Activated CD4-positive, alpha-beta T cell treated with anti-CD3 and anti-CD28 coated beads for 24 hours (primary cell): ENCODE measurements at places on chromosomes 7 and 10.

- no peak for DNase-seq
Measured at GRCh38 chr10:1667392-1667791, 69.9 kb downstream of the ADARB2 start.

- DNase-seq = no peak
Measured at GRCh38 chr10:58041901-58042300, 225.8 kb downstream of the IPMK start.

GRCh38 chr7:76054123-76055120 is 6.5 kb downstream of the MDH2 start:
- DNase-seq = no peak

GRCh38 chr7:53015463-53015862 is 20.0 kb upstream of the POM121L12 start:
- no peak for DNase-seq

DNA sequence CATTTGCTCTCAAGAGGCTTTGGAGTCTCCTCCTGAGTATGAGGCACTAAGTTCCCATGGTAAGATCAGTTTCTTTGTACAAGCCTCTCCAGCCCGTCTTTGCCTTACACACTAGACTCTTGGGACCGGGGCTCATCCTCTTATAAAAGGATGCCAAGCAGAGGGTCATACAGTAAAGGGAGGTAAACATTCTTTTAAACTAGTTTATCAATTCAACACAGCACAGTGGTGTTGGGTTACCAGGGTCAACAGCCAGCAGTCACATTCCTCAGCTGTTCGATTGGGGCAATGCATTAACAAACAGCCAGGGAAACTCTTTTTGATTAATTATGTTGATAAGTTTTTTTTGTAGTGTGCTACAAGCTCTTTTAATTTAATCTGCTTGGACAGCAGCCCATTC is 37.8 kb downstream of the HHEX start:
- no peak for DNase-seq

DNA sequence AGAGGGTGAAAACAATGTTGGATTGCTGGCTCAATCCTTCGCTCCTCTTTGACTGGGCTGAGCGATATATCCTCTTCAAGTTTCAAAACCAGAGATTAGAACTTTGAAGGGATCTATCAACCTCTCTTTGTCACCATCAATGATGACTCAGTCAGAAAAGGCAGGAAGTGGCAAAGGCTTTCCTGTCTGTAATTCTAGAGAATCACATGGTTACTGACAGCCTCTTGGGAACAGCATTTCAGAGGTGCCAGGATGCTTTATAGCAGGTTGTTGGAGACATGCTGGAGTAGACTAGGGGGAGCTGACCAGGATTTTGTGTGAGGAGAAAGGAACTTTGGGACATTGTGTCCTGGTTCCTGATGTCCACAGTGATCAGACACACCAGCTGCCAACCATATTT is 81.3 kb downstream of the PRKCQ start:
- DNase-seq = no peak

- DNase-seq = peak; percentile 9
Measured at GRCh38 chr10:67697724-67698131, 1.7 kb upstream of the CTNNA3 start.

GRCh38 chr10:95457319-95457886 is 103.8 kb downstream of the SORBS1 start:
- no peak for DNase-seq

DNA sequence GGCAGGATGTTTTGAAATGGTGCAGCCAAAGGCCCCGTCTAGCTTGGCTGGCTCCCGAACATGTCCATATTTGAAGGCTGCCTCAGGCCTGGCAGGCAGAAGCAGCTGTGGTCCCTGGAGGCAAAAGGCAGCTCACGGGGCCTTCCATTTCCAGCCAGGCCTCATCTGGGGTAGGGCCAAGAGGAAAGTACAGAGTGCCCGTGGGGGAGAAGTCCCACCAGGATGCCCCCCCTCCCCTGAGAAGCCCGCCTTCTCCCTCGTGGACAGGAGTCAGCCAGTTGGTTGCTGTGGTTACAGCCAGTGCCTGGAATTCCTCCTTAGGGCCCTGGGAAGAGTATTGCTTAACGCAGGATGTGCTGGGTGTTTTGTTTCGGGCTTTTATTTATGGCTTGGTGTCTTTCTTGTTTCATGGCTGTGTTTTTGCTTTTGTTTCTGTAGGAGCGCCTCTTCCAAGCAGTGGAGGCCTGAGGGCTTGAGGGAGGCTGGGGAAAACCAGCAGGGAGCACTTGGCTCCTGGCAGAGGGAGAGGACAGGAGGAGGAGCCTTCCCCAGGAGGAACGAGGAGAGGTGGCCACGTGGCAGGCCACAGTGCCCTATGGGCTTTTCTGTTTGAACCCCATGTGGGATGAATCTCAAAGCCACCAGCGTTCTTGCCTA is 45.4 kb downstream of the CHST3 start:
- DNase-seq = no peak

GRCh38 chr10:60735244-60735643 is 43.0 kb upstream of the CDK1 start:
- DNase-seq = no peak

DNA sequence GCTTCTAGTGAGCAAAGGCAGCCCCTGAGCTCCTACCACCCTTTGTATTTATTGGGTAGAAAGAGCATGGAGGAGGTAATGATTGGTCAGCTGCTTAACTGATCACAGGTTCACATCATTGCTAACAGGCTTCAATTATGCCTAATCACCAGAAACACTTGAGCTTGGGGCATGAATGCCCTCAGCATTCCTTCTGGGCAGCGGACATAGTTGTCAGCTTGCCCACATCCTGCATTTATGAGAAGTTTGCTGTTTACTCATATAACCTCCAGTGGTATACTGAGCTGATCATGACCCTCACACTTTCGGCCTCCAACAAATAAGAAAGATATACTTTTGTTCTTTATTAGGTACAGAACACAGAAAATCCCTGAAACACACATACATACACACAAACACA is 140.3 kb upstream of the ODAD2 start:
- DNase-seq = no peak

DNA sequence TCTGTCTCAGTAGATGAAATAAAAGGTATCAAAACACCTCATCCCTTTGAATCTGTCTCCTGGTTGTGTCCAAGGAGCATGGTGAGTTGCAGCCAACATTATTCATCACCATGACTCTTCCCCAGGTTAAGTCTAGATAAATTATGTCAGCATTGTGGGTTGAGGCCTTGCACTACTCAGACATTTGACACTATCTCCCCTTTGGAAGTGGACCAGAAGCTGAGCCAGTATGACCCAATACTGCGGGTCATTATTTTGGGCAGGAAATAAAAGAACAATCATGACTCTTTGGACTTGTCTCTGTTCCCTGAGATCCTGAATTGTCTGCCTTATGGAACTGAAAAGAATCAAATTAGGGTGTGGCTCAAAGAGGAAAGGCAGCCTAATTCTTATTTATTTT is 168.2 kb upstream of the FAM171A1 start:
- no peak for DNase-seq

- no peak for DNase-seq
Measured at GRCh38 chr10:58796242-58796641, 283.6 kb downstream of the BICC1 start.

GRCh38 chr10:69497611-69498390 is 46.5 kb downstream of the TSPAN15 start:
- DNase-seq = no peak

DNA sequence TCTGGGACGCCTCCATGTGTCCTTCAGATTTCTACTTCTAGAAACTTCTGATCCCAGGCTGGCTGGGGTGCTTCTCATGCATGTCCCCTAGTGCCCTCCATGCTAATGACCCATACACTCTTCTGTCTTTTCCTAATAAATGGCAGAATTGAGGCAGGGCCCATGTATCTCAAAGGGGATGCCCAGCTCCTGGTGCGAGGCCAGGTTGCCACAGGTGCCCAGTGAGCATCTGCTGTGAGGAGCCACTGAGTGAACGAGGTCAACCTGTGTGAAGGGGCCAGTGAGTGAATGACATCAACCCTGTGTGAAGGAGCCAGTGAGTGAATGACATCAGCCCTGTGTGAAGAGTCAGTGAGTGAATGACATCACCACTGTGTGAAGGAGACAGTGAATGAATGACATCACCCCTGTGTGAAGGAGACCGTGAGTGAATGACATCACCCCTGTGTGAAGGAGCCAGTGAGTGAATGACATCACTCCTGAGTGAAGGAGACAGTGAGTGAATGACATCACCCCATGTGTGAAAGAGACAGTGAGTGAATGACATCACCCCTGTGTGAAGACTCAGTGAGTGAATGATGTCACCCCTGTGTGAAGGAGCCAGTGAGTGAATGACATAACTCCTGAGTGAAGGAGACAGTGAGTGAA is 478.9 kb downstream of the PTPRN2 start:
- DNase-seq = no peak

DNA sequence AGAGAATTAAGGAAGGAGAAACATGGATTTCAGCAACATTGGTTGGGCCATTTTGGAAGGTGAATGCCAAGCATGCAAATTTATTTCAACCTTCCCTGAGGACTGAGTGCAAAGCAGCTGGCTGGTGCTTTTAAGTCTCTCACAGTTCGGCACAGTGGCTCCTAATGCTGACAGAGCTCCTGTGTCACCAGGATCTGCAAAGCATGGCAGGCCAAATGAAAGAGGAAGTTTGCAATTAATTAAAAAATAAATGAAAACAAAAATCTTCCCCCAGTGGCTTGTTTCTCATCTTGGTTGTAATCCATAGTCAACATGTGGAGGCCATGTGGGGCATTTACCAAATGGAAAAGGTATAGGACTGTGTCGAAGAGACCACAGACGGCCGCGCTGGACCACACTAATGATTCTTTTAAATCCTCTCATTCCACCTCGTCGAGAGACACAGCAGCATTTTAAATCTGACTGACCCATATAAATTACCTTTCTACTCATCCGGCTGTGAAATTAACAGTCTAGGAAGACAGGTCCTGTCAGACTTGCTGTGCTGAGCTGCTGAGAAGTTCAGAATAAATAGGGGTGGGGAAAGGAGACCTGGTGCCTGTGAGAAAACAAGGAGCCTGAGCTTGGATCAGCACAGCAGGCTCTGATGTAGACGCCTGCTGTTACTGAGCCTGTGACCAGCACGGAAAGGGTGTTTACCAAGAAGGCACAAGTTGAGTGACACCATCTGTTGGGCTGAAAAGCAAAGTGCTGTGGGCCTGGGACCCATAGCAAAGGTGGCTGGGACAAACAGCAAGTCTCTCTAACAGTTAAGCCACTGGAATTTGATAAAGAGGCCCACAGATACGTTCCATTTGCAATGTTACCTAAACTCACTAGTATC is 136.0 kb upstream of the COL1A2 start:
- no peak for DNase-seq

DNA sequence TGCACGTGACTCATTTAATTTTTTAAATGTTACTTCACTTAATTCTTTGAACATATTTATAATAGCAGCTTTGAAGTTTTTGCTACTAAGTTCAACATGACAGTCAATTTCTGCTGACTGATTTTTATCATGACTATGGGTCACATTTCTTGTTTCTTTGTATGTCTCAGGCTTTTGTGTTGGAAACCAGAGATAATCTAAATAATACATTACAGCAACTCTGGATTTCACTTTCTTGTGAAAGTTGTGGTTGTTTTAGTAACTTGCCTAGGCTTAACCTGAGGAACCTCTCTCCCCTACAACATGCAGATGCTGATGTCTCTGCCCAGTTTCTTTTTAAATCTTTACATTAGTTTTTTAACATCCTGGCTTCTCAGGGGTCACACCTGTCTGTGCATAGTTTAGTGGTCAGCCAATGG is 180.8 kb downstream of the CCDC71L start:
- no peak for DNase-seq

- no peak for DNase-seq
Measured at GRCh38 chr7:98911916-98912315, 33.6 kb downstream of the TRRAP start.

DNA sequence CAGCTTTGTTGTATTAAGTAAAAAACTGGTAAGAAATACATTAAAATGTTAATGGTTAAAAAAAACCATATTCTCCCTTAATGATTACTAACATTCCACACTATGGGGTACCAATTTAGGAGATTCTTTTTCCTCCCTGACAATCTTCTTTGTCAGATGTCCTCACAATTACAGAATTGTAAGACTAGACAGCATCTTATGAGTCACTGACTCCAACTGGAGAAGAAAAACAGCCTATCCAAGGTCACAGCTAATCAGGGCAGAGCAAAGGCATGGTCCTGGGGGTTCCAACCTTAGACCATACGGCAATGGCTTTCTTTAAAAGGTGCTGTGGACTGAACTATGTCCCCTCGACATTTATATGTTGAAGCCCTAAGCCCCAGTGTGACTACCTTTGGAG is 127.6 kb downstream of the DLG5 start:
- DNase-seq = no peak

DNA sequence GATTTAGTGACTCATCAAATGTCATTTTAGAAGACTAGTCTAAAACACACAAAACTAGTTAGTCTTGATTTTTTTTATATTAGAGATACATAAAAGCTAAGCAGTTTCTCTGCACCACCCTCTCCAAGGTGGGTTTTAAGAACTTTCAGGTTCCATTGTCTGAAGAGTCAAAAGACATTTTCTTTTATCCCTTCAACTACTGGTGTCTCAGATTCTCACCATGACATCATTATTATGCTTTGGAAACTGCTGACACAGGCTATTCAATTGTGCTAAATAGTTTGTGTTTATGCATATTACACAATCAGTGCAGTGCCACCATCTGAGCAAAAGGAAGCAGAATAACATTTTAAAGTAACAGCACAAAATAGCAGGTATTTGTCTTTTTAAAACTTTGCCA is 52.2 kb downstream of the IGF2BP3 start:
- DNase-seq = no peak

- no peak for DNase-seq
Measured at GRCh38 chr7:68476966-68477365, 1121.3 kb upstream of the AUTS2 start.

DNA sequence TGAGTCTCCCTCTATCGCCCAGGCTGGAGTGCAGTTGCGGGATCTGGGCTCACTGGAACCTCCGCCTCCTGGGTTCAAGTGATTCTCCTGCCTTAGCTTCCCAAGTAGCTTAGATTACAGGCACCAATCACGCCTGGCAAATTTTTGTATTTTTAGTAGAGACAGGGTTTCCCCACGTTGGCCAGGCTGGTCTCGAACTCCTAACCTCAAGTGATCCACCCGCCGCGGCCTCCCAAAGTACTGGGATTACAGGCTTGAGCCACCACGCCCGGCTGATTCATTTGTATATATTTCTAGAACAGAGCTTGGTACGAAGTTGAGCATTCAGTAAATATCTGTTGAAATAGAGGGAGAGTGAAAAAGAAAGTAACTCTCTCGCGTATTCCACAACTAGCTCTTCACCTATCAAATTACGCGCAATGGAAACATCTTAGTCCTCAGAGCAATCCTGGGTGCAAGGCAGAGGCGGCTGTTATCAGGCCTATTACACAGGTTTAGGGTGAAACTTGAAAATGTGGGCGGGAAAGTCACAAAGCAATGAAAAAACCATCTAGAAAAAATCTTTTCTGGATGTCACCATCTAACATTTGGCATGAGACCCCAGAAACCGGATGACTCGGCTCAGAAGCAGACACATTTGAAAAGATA is 707 bp upstream of the GHITM start:
- peak; percentile 42 for DNase-seq

- DNase-seq = no peak
Measured at GRCh38 chr10:122662231-122662630, 37.4 kb downstream of the C10orf120 start.
